ENCODE measurements at places on chromosomes 1 and 21.

DNA sequence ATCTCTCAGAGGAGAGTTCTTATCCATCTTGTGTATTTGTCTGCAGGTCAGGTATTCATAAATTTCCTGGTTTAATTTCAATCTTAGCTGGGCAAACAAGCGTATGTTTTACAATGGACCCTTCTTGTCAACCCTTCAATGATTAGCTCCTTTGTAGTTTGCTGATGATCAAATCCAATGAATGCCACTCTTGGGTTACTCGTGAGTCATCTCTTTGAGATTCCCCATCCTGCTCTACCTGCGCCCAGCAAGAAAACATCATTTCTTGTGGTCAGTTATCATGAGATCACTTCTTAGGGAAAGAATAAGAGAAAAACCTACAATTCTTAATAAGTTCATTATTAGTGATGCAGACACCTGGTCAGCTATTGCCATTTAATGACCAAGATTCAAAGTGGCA lies 572.3 kb upstream of the PKN2 start:
- no peak for DNase-seq

GRCh38 chr1:203278885-203279406 lies 26.4 kb upstream of the BTG2 start:
- DNase-seq: no peak

GRCh38 chr1:29688471-29689365 lies 452.4 kb downstream of the PTPRU start:
- no peak for DNase-seq

DNA sequence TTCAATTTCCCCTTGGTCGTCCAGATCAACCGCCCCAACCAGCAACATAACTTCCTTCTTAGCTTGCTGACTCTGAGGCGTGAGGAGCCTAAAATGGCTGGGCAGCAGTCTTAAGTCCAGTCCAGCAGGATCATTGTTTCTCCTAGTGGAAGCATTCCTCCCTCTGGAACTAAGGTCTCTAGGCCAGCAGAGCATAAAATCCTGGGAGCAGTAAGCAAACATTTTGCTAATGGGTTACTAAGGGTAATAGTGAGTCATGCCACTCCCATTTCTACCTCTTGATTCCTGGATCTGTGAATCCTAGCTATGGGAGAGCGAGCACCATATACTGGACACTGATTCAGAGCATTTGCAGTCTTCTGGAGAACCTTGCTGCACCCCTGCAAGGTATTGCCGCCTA lies 59.9 kb downstream of the ADSS2 start:
- DNase-seq: no peak

GRCh38 chr1:65958561-65959350 lies 166.1 kb downstream of the PDE4B start:
- no peak for DNase-seq

DNA sequence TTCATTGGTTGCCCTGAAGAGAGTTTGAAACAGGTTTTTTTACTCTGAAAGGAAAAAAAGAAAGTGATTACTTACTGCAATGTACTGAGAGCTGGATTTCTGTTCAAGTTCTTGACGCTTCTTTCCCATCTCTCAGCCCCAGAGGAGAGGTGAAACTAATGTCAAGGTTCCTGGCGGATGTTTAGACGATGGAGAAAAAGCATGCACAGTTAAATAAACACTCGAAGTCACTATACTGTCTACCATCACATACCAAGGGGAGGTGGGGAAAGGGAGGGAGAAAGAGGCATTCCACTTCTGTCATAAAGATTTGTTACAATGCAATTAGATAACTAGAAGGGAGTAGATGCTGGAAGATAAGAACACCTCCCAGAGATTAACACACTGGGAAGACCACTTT lies 177.0 kb upstream of the TNR start:
- DNase-seq: no peak

DNA sequence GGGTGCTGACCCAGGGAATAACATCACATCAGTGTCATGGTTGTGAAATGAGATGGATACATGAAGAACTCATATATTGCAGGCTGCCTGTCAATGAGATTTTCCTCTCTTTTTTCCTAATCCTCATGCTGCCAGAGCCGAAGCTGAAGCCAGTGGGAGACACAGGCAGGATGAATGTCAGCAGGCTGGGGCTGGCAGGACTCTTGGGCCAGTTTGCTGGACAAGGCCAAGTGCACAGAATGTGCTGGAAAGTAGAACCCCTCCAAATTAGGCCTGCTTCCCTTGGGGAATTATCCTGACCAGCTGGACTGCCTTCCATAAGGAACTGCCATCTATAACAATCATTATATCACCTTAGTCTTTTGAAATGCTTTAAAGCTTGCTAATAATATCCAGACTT lies 31.4 kb downstream of the SLC44A3 start:
- DNase-seq: no peak

DNA sequence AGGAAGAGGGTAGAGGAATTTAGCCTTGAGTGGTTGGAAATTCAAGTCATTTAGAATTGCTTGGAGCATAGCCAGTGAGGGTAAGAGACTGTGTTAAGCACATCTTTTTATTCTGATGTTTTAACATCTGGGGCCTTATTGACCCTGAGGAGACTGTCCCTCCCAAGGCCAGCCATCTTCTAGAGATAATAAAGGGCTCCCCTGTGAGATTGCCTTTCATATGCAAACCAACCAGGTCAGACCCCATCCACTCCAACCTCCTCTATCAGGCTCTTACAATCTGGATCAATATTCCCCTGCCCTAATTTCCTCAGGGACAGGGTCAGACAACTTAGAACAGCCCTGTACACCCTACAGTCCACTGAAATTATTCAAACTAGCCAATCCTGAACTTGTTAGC lies 93.8 kb downstream of the ATP1B1 start:
- DNase-seq: no peak

DNA sequence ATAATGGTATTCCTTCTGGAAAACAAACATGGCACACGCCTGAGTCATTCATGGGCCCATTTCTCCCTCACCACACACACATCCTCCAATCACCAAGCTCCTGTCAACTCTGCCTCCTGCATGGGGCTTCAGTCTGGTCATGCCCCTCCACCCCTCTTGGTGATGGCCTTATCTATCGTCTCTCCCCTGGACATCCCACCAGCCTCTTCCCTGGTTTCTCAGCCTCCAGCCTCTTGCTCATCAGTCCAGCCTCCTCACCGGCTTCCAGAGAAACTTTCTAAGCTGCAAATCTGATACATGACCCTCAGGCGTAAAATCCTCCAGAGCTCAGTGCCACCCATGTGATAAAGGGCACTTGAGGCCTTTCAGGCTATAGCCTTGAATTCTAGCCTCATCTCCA lies 243.9 kb downstream of the FOXD2 start:
- no peak for DNase-seq

- DNase-seq: no peak
Measured at GRCh38 chr1:70146488-70146887, 58.9 kb downstream of the LRRC40 start.

DNA sequence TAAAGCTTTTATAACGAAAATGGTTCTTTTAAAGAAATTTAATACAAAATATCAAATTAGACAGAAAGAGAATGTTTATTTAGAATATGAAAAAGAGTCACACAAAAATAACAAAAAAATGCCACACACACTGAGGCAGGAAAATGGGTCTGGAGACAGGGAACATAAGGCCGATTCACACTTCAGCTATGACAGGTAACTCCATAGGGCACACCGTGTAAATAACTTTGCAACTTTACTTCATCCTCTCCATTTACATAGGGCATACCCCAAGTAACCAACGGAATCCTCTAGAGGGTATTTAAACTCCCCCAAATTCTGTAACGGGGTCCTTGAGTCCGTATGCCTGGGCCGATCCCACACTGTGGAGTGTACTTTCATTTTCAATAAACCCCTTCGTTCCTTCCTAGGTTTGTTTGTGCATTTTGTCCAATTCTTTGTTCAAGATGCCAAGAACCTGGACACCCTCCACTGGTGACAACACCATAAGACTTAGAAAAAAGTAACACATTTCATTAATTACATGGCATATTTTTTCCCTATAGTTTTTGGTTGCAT lies 23.1 kb upstream of the PTGS2 start:
- DNase-seq: no peak

- no peak for DNase-seq
Measured at GRCh38 chr1:172669011-172669410, 10.1 kb downstream of the FASLG start.

DNA sequence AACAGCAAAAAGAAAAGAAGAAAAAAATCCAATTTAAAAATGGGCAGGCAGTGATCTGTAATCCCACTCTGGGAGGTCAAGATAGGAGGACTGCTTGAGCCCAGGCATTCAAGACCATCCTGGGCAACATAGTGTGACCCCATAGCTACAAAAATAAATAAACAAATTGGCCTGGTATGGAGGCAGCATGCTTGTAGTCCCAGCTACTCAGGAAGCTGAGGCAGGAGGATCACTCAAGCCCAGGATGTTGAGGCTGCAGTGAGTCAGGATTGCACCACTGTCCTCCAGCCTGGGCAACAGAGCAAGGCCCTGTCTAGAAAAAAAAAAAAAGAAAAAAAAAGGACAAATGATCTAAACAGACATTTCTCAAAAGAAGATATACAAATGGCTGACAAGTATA lies 99.6 kb downstream of the EIF4G3 start:
- DNase-seq: no peak

- DNase-seq: no peak
Measured at GRCh38 chr1:245986404-245987218, 520.5 kb downstream of the SMYD3 start.

DNA sequence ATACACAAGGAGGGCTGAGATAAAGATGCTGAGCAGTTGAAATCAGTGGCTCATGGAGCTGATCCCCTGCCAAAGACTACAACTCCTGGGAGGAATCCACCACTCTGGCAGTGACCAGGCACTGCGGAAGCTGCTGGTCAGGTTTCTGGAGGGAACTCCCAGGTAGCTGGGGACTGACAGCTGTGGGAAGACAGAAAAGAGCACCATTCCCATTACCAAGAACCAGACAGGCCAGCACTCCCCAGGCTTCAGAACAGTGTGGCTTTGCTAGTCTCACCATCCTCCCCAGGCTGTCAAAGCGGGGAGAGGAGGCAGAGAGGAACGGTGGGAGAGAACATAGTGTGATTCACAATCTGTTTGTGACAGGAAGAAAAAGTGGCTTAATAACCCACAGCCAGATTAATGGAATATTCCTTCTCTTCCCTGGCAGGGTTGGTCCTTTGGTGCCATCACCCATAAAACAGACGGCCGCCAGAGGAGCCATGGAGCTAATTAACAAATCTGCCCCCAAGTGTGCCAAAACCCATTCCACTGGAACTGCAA lies 92.1 kb downstream of the MAB21L3 start:
- DNase-seq: no peak

- no peak for DNase-seq
Measured at GRCh38 chr1:39917825-39918224, 16.1 kb upstream of the MYCL start.

- DNase-seq: no peak
Measured at GRCh38 chr1:104136621-104137020, 386.9 kb downstream of the AMY1C start.

GRCh38 chr1:218401998-218402785 lies 57.1 kb downstream of the TGFB2 start:
- no peak for DNase-seq

GRCh38 chr1:95655321-95656020 lies 421.5 kb downstream of the RWDD3 start:
- no peak for DNase-seq

DNA sequence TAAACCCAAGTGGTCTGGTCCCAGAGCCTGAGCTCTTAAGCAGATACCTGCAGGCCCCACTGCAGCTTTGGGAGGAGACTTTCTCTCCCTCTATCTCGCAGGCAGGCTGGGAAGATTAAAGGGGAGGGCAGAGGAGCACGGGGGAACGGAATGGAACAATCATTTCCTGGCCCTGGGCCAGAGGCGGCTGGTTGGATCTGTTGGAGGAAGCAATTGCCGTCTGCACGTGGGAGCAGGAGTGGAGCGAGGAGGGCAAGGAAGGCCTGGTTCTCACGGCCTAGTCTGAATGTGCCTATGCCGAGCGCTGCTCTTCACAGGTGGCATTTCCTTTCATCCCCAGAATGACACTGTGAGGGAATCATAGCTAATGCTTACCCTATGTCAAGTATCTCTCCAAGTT lies 23.7 kb downstream of the NKAIN1 start:
- no peak for DNase-seq

- no peak for DNase-seq
Measured at GRCh38 chr1:162229549-162229948, 147.1 kb downstream of the SPATA46 start.

- no peak for DNase-seq
Measured at GRCh38 chr1:197394831-197395608, 127.0 kb downstream of the CRB1 start.

DNA sequence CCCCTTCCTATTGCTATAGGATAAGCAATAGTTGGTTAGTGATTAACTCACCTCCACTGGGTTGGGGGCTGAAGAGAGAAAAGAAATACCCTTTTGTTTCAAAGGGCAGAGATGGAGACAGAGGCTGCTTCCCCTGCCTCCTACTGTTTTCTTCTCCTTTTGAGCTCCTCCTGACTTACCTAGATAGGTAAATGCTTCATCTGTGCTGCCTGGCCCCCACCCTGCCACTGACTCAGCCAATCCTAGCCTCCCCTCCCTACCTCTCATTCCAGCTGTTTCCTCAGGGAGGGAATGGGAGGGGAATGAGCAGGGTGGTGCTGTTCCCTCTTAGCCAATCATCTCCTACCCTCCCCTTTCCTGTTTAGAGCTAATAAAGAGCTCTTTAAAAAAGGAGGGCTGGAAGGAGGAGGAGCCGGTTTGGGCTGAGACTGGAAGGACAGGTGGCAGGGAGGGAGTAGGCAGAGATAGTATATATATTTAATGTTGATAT lies at the start of gene C1orf116:
Gene C1orf116 (minus strand): TSS at position 229 of the 490 bp plus-strand sequence. CDS start 5,158 bp downstream, outside the sequence.
- DNase-seq: peak; percentile 96

DNA sequence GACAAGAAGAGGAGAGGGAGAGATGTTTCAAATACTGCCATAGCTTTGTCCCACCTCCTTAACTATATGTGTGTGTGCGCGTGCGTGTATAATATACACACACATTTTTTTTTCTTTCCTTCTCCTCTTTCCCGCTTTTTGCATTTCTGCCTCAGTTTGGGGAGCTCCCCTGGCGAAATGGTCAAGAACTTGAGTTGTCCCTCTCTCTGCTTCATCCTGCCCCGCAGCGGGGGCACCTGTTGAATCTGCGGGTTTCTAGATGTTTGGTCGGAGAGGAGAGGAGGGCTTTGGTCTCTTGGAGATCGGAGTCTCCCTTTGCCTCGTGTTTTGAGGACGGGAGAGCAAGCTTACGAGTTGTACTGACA lies 504 bp downstream of the SCCPDH start:
- DNase-seq: no peak

- no peak for DNase-seq
Measured at GRCh38 chr1:151485685-151486255, 25.4 kb upstream of the CGN start.

GRCh38 chr1:209531549-209531948 lies 52.0 kb upstream of the CAMK1G start:
- no peak for DNase-seq

GRCh38 chr1:200099040-200099439 lies 71.5 kb downstream of the NR5A2 start:
- DNase-seq: no peak

DNA sequence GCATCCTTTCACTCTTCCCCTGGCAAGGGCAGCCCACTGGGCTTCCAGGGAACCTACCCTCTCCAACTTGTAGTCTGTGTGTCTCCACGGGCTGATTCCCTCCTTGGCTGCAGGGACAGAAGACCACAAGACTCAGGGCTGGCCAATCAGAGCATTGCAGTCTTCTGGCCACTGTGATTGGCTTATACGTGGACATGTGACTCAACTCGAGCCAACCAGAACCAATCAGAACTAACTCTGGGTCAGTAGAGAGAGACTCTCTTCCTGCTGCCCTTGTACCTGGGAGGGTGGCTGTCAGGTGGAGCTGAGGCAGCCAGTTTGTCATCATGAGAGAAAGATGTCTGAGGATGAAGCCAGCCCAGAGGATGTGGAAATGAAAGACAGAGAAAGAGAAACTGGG lies 64.0 kb downstream of the DHRS3 start:
- no peak for DNase-seq

Measured in iPS DF 19.7 (cell line).